ENCODE measurements at places on chromosomes 5 and 9.

GRCh38 chr5:179125789-179126505, 65.8 kb downstream of the ZNF354C start:
- no peak for DNase-seq

DNA sequence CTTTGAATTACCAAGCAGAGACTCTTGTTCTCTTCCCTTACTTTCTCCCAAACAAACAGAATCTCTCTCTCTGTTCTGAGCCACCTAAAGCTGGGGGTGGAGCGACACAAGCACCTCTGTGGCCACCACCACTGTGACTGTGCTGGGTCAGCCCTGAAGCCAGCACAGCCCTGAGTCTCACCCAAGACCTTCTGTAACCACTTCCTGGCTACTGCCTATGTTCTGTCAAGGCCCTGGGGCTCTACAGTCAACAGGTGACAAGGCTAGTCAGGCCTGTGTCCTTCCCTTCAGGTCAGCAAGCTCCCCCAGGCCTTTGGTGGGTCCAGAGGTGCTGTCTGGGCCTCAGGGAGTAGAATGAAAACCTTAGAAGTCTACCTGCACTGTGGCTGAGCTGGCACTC, 26.1 kb upstream of the SLC28A3 start:
- no peak for DNase-seq

- no peak for DNase-seq
These were observed 350.8 kb downstream of the NFIB start for GRCh38 chr9:13963005-13963653.

DNA sequence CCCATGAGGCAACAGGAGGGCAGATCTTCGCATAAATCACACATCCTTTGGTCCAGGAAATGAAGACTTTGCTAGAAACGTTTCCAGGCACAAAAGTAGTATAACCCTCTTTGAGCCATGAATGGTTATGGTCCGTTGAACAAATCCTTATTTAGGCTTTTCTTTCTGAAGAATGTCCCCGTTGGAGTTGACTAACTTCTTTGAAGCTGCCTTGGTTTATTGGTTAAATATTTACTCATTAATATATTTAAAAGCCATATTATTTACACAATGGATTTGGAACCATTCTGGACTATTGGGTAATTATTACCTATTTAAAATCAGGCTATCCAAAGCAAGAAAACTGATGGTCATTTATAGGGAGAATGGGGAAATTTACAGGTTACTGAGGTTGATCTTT, 347.6 kb upstream of the SLC30A5 start:
- DNase-seq, result no peak

DNA sequence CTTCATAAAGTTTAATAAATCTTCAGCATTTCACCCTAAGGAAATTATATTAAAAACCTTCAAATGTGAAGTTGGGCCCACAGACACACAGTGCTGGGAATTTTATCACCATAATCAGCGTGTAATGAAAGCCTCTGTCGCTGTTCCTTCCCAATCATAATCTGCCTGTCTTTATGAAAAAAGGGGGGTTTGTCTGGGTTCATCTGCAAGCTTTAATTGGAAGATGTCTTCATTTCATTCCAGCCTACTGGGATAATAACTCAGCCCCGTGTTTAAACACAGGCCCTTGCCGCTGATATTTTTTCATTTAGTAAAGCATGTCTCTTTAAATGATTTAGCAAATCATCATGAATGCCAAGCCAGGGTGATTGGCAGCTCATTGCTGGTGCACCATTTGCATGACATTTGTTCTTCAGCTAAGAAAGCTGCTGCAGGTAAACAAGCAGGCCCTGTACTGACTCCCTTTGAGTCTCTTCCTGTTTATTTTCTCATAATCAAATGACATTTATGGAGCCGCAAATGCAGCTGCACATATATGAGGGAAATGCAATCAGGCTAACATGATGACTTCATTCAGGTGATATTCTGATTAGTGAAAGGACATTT, 362.9 kb upstream of the TLE4 start:
- no peak for DNase-seq

DNA sequence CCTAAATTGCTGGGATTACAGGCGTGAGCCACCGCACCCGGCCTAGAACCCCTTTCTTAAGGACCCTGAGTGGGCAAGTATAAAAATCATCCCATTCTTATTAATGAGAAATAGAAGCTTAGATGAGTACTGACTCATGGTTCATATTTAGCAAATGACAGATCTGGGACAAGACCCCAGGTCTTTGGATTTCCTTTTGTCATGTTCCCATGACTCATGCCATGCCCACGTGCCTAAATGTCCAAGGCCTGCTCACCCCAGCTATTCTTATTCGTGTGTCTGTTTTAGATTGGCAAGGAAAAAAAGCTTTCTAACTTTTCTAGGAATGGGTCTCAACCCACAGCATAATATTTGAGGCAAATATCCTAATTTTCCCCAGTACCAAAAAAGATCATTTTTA, 57.7 kb upstream of the RPS23 start:
- no peak for DNase-seq

DNA sequence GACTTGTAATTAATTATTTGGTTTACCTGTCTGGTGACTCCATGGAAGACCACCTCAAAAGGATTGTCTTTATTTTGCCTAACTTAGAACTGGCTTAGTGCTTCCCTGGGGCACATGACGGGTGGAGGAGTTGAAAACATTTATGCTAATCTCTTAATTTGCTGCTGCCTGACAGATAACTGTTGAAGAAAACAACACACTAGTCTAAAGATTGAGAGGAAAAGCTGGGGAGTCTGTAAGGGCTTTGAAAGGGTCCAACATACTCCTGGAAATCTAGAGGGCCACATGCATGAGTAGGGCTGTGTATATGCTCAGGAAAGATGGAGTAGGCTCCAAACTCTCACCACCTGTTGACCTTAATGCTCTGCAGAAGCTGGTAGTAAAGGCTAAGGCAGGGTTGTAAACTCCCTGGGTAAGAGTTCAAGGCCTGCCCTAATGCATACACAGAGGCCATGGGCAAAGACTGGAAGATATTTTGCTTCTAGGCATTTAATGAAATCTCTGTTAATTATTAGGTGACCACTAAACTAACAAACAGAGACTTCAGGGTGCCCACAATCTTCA, 40.7 kb downstream of the NR3C1 start:
- no peak for DNase-seq

DNA sequence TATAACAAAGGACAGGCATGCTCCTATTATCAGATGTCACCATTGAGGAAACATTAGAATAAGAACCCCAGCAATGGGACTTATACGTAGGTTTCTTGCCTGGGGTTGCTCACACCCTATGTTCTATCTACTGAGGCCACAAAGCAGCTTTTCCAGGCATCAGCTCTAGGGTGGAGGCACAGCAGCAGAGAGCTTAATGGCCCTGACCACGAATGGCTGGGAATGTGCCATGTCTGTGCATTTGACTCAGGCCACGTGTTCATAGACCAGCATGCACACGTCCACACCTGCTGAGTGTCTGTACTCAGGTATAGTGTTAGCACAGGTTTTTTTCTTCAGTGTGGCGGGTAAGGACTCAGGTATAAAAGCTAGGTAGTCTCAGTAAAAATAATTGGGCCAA, 129.4 kb downstream of the AOPEP start:
- no peak for DNase-seq

DNA sequence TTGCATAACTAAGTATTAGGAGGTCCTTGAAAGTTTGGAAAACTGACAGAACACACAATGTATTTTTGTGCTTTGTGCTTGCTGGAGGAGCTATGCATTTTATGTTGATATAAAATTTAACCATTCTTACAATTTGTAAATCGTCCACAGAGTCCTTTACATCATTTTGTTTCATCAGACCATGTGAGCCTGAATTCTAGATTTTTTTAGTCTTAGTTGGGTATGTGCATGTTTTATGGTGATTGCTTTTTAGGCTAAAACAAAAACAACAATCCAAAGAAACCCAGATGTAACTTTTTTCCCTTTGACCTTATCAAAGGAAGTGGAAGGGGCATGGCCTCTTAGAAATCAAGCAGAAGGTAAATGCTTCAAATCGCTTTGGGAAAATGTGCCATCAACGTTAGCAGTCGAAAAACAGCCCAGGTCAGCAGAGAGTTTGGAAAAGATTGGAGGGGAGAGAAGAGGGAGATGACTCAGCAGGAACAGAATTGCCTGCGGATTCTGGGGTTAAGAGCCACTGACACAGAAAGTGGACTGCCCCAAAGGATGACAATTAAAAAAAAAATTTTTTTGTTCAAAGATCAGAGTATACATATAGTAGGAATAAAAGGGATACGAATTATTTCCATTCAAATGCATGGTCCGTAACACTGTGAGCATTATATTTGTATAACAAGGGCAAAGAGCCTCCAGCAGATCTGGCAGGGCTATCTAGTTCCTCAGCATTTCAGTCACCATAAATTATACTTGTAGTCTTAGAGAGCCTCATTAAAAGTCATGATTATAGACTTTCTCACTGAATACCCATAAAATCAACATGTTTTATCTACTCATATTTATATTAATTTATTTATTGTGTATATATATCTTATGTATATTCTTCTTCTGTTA, 253.5 kb upstream of the HAPLN1 start:
- DNase-seq, result no peak

DNA sequence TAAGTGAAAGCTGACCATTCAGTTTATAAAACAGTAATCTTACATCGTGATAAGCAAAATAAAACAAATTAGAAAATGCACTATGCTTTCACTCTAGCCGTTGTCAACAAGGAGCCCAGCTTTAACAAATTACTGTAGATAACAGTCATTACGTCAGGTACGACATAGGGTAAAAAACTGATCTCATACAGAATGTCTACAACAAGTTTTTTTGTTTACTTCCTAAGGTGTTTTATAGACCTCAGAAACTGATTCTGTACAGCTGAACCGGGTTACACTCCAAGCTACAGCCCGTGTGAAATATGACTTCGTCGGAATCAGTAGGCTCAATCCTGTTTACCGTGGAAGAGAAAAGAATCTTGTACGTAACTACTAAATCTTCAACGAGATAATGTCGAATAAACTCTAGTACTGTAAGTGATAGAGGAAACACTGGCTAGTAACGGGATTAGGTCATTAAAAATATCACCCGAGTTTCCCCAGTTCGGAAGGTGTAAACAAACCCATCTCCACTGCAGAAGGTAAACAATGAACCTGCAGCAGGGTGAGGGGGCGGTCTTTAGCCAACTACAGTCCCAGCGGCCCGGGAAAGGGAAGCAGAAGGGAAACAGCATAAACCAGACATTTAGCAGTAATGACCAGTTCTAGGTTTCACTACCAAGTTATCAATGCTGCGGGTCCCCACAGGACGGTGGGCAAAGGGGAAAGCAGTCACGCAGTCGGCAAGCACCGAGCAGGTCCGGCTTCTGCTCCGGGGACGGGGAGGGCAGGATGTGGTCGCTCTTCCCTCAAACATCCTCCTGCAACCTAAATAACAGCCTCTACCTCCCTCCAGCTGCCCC, 1.1 kb downstream of the RICTOR start:
- DNase-seq, result peak; percentile 21

GRCh38 chr5:163885117-163885516, 379.7 kb downstream of the MAT2B start:
- DNase-seq, result no peak

- no peak for DNase-seq
These were observed 42.7 kb upstream of the FUBP3 start for GRCh38 chr9:130536701-130537107.

- DNase-seq, result no peak
These were observed 375.6 kb upstream of the NUDT12 start for GRCh38 chr5:103938146-103938695.

DNA sequence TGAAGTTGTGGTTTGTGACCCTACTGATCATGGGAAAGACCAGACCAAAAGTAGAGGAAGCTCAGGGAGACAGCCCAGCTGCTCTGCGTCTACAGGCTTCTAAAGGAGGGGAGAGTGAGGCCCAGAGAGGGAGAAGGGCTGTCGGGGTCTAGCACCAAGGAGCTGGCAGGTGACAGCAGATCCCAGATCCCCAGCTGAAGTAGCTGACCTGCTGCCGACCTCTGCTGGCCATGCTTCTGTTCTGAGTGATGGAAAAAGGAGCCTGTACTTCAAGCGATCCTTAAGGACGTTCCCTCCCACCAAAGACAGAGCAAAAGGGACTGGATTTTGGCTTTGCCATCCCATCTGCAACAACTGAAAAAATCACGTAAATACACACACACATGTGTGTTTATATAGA, 22.7 kb upstream of the QSOX2 start:
- DNase-seq, result no peak

DNA sequence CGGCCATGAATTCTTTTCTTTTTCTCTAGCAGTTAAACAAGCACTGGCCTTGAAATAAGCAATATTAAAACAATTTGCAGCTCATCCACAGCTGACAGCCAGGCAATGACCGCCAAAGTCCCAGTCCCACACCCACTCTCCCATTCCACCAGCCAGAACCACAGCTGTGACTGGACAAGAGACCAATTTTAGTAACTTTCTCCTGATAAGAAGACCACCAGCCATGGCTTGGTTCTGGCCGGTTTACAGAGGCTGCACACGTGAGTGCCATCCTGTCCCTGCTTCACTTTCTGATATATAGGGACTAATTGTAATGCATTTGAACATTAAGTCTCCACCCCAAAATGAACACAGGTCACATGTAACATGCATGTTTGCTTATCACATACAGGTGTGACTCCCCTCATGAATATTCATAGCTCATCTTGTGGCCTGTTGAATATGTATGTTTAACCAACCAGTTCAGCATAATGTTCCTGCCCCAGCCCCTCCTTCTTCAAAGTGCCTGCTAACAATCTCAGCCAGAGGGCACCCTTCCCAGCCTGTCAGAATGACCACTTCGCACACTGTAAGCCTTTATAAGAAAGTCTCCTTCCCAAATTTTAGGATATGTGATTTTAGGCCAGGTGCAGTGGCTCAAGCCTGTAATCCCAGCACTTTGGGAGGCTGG, 23.9 kb upstream of the FANCC start:
- DNase-seq, result no peak

- DNase-seq, result no peak
These were observed 357.2 kb downstream of the ZSWIM6 start for GRCh38 chr5:61689153-61689846.

DNA sequence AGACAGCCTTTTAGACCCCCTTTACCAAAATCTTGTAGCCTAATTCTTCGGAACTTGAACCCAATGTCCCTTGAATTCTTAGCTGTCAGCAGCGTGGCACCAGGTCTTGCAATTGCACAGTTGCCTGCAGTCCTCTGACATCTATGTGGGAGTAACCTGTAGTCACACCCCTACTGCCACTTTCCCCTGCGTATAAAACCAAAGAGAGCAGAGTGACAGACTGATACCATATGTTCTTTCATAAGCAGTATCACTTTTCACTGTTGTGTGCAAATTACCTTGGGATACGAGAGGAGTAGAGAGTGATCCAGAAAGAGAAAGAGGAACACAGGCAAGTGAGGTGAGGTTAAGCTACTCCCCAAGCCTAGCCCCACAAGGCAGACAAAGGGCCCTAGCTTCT, 364.3 kb upstream of the ADAMTSL1 start:
- DNase-seq, result no peak

DNA sequence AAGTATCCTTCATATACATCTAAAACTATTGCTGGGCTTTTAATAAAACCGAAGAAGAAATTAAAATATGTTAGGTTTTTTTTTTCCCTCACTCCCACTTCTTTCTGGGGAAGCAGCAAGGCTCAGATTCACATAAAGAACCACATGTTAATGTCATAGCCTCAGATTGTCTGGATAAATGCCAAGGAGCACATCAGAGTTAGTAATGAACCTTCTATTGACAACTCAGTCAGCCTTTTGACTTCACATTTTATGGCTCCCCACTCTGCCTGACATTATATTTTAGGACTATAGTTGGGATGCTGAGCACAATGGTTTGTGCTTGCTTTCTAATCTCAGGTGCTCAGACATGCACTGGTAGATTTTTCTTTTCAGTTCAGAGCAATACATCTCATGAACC, 21.8 kb downstream of the DMAC1 start:
- no peak for DNase-seq

GRCh38 chr9:72165326-72165725, 16.1 kb downstream of the GDA start:
- no peak for DNase-seq
